ENCODE measurements at places on chromosomes 3 and 15. TPM values are rescaled to one million over a fixed set of nuclear protein-coding genes. Genes with fewer than 3 reads are reported as not detected.

DNAH1 gene
- 5.1 TPM for polyA plus RNA-seq

BFSP2 gene
- polyA plus RNA-seq, result not detected

- no peak for DNase-seq
These were observed 2.9 kb downstream of the TTLL3 start for GRCh38 chr3:9812870-9813483.

DNA sequence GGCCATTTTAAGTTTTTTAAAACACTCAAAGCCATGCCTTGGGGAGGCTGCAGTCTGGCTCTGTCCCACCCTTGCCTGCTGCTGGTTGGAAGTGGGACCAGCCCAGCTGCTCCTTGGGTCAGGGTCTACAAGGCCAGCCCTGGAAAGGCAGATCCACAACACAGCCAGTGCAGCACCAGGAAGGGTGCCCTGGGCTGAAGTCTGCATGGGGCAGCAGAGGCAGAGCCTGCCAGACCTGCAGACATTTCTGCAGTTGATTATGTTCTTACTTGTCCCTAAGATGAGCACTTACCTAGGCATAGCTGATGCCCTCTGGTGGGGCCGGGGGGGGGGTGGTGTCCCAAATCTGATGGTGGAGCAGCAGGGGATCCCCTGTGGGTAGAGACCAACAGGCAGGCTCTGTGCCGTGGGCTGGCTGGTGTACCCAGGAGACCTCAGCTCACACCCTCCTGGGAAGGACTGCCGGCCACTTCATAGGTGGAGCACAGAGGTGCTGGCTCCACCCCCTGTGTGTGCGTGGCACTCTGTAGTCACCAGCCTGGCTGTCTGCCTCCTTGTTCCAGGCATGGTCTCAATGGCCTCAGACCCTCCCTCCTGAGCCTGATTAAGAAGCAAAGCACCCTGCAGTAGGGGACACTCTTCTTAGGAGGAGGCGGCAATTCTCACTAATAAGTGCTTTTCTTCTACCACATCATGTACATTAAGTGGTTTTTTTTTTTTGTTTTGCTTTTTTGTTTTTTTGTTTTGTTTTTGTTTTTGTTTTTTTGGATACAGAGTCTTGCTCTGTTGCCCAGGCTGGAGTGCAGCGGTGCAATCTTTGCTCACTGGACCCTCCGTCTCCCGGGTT lies 97.4 kb upstream of the KLF13 start:
- no peak for DNase-seq

GRCh38 chr15:87731630-87732029 lies 524.9 kb downstream of the NTRK3 start:
- no peak for DNase-seq

Measured in SK-N-SH (cell line).